ENCODE measurements at places on chromosomes 5 and 9.
A peak's percentile ranks its signal among the peaks of the same experiment; 100 is the strongest.

DNA sequence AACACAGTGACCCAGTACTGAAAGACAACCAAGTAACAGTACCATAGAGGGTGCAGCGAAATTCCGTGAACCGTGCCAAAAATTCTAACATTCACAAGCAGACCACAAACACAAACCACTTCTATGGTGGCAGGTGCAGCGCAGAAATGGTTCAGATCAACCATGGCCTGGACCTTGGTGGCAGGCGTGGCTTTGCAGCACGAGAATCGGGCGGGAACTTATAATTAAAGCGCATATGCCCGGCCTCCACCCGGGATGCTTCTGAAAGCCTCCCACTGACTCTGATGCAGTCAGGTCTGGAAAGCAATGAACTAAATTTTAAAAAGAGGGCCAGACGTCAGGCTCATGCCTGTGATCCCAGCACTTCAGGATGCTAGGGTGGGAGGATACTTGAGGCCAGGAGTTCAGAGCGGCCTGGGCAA lies 68.0 kb upstream of the TBC1D9B start:
- DNase-seq, result no peak

- no peak for DNase-seq
Measured at GRCh38 chr5:32990593-32991420, 279.7 kb downstream of the NPR3 start.

DNA sequence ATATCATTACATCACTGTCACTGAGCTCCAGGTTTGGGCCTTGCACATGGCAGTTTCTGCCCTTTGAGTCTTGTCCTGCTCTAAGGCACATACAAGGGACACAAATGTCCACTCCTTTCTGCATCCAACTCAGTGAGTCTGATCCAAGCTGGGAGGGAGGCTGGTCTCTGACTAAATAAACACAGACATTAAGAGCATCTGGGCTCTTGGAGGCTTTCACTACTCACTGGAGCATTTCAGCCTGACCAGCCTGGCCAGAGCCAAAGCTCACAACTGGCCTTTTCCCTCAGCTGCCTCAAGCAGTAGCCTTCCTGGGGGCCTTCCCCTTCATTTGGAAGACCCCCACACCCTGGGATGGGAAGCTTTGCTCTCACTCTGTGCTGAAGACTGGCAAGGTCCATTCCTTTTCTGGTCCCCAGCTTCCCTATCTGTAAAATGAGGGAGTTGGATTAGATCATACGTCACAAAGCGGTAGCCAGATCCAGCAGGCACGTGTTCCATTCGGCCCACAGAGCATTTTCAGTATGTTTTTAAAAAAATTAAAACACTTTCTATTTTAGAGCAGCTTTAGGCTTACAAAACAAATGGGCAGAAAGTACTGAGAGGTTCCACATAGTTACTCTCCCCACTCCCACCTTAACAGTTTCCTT lies 58.6 kb upstream of the XPA start:
- no peak for DNase-seq

GRCh38 chr5:62701036-62701435 lies 122.4 kb downstream of the LRRC70 start:
- DNase-seq, result no peak

DNA sequence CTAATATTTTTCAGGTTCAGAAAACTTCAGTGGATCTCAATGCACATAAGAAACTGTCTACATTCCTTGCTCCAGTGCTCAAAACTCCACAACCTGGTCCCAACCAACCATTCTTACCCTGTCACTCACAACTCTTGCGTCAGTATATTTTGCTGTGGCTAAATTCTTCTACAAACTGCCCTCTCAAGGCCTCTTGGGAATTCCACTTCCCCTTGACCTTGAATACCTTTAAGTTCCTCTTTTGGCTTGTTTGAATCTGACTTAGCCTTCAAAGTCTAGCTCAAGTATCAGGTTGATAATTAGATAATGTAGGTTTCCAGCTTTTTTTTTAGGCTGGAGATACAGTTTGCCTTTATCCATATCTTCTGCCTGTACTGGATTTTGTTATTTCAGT lies 128.3 kb downstream of the SLF1 start:
- no peak for DNase-seq

- DNase-seq, result no peak
Measured at GRCh38 chr5:95350631-95351030, 40.5 kb upstream of the FAM81B start.

DNA sequence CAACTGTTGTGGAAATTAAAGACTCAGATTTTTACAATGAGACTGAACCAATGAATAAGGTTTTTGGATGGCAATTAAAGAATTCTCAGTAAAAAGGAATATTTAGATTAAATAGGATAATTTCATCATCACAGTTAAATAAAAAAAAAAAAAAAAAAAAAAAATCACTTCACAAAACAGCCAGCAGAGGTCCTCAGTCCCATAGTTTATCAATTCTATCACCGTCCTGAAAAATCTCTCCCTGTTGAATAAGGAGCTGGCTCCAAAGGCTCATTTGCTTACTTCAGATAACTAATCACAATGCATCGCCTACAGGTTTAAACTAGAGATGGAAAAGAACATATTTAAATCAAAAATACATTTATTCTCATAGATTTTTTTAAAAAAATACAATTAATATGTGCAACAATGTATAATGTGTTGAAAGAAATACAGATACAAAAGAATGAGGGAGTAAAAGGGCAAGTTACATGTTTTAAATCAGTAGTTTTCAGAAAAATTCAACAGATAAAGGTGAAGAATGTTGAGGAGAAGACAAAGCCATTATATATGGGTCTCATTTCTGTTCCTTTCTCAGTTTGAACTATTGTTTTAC lies 175.8 kb upstream of the CHD1 start:
- DNase-seq, result no peak

DNA sequence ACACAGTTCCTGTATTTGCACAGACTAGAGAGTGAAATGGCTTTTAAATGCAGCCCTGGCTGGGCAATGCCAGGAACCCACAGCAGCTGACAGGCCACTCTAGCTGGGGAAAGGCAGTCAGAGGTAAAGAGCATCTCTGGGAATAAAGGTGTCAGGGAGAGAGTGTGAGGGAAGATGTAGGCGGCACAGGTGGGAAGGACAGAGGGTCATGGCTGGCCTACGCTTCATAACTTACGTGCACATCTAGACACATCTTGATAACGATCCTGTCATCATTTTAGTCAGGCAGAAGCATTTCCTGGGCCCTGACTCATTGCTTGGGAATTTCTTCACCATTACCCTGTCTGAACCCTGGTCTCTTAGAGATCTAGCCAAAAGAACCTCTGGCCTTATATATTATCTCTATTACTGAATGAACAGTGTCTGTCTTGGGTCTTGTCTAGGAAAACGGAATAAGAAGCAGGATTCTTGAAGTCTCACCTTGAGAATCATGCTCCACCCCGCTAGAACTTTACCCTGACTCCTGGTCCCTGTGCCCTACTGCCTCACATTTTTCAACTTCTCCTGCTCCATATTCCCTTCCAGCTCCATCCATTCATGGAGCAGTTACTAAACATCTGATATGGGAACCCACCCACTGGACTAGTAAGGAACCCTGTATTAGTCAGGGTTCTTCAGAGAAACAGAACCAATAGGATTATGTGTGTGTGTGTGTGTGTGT lies 106.4 kb upstream of the ELL2 start:
- DNase-seq, result no peak

DNA sequence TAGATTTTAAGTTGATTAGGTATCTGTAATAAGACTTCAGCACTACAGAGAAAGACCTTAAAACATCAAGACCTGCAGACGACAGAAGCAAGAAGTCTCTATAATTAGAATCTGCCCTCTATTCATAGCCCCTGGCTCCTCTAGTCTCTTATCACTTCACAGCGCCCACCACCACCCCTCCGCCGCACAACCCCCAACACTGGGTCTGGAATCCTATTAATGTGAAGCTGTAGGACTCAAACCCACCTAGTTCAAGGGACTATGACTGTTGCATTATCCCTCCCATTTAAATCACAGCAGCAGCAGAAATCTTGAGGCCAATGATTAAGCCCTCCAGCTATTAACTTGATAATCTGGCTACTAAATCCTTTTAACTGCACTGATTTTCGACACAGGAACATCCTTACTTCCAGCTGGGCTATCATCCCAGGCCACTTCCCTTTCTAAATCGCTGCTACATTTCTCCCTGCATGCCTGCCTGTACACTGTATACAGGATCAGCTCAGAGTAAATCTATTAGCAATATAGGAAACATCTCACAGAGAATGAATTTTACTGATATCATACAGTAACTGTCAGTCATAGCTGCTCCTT lies 159.5 kb upstream of the GRAMD2B start:
- no peak for DNase-seq

GRCh38 chr5:110951373-110951791 lies 120.1 kb upstream of the TSLP start:
- DNase-seq, result no peak

DNA sequence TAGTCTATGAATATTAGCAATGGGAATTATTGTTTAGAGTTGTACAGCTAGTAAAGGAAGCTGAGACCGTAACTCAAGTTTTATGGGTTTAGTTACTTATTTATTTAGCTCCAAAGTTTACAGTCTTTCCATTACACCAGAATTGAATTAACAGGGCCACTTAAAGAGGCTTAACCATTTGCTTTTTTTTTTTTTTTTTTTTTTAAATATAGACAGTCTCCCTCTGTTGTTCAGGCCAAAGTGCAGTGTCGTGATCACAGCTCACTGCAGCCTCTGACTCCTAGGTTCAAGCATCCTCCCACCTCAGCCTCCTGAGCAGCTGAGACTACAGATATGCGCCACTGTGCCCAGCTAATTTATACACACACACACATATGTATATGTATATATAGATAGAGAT lies 1.4 kb upstream of the TTC1 start:
- DNase-seq, result no peak

GRCh38 chr5:37807015-37807414 lies 32.8 kb downstream of the GDNF start:
- DNase-seq, result no peak

DNA sequence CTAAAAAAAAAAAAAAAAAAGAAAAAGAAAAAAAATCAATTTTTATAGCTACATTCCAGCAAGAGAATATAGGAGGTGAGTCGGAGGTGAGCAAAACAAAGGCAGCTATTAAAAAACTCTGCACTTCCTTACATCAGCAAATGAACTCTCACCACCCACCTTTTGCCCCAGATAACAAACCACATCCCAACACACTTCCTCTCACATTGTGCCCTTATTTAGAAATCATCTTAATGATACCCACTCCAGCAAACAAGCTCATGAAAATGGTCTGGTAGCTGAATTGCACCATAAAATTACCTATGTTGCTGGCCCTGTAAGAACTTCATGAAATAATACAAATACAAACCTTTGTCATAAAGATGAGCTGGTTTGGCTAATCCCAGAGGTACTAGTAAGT lies 82.9 kb downstream of the CEMIP2 start:
- DNase-seq, result no peak

GRCh38 chr9:37972351-37972848 lies 68.5 kb upstream of the SLC25A51 start:
- DNase-seq, result no peak

DNA sequence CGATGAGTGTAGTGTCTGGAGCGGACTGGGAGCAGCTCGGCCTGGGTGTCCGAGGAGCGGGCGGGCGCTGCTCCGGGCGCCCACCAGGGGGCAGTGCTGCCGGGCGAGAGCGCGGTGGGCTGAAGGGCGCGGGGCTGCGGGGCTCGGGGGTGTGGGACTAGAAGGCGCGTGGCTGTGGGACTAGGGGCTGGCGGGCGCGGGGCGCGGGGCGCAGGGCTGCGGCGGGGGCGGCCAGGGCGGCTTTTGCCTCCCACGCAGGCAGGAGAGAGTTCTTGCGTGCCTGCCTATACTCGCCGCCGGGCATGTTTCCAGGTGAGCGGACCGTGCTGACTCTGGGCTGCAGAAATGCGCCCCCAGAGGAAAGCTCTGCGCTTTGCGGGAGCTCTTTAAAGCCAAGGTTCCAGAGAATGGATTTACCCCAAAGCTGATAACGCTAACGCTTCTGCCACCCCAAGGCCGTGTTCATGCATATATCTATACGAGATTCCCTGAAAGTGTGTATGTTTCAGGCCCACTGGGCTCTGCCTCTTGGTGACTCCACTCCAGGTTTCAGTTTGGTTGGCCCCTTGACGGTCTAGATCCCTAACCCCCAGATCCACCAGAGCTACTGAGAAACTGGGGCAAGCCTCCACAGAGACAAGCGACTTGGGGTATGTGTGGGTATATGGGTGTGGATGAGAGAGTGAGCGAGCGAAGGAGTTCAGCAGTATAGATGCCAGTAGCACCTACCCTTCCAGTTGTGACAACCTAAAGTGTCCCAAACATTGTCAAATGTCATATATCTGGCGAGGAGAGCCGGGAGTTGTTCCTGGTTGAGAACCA lies 56.2 kb downstream of the ACER2 start:
- peak; percentile 34 for DNase-seq

- no peak for DNase-seq
Measured at GRCh38 chr5:64486163-64486562, 19.7 kb upstream of the RGS7BP start.

DNA sequence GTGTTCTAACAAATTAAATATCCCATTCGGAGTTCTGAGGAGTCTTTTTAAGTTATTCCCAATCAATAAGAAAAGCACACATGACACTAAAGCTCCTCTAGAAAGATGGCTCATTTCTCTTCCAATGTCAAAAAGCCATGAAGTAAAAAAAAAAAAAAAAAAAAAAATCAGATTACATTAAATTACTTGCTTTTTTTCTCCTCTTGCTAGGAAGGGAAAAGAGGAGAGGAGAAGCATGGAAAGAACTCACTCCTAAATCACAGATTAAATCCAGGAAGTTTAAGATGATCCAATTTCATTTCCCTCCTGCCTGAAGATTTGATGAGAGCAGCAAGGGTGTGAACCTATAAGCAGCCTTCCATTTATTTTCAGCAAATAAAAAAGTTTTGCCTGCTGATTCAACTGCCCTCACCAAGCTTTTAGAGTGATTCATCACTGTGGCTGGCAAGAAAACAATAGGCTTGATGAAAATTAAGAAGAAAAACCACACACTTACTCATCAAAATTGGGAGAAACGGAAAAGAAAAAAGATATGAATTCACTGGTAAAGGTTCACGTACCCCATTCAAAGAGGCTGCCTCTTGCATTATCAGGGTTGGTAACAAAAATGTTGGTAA lies 19.7 kb downstream of the MYO10 start:
- DNase-seq, result no peak
